ENCODE measurements at places on chromosomes 13 and 19.

DNA sequence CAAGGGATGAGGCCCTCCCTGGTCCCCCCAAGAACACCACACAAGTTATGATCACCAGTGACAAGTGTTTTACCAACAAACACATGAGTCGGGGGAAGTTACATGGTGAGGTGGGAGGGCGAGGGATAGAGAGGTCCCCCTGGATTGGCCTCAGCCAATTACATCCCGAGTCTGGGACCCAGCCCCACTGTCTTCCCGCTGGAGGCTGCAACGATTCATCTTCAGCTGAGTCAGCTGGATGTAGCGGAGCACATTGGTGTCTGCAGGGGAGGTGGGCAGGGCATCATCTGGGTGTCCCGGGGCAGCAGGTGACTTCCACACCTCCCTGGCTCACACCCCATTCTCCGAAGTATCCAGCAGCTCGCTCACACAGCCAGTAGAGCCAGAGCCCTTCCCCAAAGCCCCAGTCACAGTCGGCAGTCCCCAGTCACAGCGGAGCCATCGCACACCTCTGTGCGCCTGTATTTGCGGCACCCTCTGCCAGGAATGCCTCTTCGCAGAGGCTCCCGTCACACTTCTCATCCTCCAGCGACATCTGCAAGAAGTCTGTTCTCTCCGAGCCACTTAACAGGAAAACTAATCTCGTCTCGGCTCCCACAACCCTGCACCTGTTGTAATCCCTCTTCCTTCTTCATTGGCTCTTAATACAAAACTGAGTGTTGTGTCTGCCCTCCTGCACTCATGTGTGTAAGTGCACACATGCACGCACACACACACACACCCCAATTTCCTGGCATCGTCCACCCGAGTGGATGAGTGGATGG is 2.0 kb downstream of the TTC9B start:
- DNase-seq, result no peak

- no peak for DNase-seq
Observed at GRCh38 chr13:94513026-94513425, 33.5 kb upstream of the DCT start.

DNA sequence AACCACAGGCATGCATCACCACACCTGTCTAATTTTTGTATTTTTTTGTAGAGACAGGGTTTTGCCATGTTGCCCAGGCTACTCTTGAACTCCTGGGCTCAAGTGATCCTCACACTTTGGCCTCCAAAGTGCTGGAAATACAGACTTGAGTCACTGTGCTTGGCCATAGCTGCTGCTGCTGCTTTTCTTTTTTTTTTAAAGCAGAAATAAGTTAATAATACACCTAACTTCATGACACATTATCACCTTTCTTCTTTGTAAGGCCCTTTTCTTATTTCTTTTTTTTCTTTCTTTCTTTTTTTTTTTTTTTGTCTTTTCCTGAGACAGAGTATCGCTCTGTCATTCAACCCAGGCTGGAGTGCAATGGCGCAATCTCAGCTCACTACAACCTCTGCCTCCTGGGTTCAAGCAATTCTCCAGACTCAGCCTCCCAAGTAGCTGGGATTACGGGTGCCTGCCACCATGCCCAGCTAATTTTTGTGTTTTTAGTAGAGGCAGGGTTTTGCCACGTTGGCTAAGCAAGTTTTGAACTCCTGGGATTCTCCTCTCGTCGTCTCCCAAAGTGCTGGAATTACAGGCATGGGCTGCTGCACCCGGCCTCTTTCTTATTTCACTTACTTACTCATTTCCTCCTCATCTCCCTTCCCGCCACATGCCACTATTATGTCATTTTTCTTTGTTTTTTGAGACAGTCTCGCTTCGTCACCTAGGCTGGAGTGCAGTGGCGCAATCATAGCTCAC is 8.7 kb downstream of the SHKBP1 start:
- peak; percentile 92 for DNase-seq

DNA sequence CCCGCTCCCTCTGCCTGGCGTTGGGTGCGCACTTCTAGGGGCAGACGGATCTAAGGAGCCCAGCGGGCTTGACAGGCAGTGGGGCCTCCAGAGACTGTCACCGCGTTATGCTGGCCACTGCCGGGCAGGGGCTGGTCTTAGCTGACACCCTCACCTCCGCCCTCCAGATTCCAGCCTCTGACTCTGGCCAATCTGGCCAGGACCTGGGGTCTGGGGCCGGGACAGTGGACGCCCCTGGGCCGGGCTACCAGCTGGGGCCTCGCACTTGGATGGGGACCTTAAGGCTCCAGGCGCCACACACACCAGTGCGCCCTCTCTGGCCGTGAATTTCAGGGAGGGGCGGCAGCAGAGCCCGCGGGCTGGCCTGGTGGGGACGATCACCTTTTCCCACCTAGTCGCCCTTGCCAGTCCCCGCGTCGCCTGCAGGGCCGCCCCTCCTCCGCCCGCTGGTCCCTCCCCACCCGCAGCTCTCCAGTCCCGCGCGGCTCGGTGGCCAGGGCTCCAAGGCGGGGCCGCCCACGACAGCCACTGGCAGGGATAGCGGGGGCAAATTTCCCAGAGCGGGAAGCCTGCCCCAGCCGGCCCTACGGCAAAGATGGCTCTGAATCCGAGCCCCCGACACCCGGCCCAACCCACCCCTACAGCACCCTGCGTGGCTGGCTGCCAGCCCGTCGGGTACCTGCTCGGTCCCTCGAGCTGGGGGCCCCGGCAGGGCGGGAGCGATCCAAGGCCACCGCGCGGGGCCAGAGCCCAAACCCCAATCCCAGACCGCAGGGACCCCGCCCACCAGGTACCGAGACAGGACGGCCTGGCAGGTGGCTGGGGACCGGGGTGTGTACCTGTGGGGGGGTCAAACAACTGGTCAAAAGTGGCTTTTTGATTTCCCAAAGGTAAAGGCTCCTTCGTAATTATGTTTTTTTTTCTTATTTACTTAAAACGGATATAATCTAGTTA is 6.1 kb upstream of the ZNF98 start:
- DNase-seq, result no peak

- DNase-seq, result no peak
Observed at GRCh38 chr13:43446126-43446525, 340.6 kb downstream of the ENOX1 start.

GRCh38 chr19:11843722-11844121 is 4.8 kb upstream of the ZNF439 start:
- no peak for DNase-seq

DNA sequence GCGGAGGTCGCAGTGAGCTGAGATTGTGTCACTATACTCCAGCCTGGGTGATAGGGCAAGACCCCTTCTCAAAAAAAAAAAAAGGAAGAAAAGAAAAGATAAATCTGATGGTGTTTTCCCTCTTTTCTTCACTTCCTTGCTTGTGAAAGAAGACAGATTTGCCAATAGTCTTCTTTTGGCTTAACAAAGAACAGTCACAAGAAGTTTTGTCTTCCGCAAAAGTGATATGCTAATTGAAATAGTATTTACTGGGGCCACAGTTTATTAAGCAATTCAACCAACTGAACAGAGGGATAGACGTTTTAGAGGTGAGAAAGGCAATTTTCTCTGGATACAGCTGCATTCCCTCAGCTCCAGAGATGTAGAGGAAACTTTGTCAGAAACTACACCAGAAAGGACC is 22.9 kb upstream of the PLAUR start:
- DNase-seq, result peak; percentile 73

DNA sequence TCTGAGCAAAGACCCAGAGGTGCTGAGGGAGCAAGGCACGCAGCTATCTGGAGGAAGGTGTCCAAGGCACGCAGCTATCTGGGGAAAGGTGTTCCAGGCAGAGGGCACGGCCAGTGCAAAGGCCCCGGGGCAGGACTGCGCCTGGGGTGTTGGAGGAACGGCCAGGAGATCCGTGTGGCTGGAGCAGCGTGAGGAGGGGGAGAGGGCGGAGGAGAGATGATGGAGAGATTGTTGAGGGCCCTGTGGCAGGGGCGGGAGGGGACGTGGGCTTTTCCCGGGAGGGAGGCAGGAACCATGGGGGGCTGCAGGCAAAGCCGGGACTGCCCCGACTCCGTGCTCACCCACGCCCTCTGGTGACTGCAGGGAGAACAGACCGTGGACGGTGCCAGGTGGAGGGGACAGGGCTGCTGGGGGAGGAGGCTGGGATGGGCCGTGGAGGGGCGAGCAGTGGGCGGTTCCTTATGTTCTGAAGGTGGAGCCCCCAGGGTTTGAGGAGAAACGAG is 13.3 kb upstream of the MISP start:
- DNase-seq, result peak; percentile 4

DNA sequence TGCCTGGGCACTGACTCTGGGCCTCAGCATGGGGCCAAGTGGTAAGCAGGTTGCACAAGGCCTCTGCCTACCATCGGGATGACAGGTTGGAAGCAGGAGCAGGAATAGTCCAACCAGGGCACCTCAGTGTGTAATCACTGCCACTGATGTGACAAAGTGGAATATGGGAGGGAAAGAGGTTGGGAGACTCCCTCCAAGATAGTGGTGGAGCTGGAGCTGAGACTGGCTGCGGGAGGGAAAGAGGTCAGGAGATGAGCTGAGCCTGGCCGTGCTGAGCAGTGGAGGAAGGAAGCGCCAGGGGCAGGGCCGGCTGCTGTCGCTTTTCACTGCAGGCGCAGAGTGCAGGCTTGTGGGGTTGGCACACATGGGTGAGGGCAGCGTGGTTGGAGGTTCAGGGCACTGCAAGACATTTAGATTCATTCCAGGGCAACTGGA is 6.8 kb downstream of the UPF3A start:
- no peak for DNase-seq

GRCh38 chr19:9854282-9854846 is 19.2 kb downstream of the PIN1 start:
- no peak for DNase-seq

- peak; percentile 97 for DNase-seq
Observed at GRCh38 chr19:49127674-49128544, 8.6 kb downstream of the PPFIA3 start.

DNA sequence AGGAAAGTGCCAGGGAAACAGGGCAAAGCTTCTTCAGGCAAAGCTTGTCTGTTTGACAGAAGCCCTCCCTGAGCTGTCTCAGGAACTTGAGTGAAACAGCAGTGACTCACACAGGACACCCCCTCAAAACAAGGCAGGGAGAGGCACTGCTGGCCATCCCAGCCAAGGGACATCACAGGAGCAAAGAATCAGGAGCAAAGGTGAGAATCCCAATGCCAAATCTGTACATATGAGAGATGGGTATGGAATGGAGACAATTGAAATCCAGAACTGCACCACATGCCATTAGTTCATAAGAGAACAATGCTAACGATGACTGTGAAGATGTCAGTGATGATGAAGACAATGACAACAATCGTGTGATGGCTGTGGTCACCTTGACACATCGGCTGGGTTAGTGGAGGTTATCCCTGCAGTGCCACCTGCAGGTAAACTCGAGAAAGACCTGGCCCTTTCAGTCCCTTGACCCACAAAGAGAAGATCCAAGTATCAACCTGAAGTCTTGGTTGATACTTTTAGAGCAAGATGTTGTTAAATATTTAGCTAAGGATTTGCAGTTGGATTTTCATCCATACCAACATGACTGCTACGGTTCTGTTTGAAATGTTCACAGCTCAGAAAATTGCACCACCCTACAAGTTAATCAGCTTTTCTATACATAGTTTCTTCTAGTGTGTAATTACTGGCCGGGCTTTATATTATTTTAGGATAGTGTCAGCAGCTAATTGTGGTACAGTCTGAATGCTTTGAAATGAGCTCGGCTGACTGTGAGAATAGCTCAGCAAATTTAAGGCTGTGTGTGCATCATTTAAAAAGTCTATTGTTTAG is 42.0 kb upstream of the IPO5 start:
- no peak for DNase-seq

DNA sequence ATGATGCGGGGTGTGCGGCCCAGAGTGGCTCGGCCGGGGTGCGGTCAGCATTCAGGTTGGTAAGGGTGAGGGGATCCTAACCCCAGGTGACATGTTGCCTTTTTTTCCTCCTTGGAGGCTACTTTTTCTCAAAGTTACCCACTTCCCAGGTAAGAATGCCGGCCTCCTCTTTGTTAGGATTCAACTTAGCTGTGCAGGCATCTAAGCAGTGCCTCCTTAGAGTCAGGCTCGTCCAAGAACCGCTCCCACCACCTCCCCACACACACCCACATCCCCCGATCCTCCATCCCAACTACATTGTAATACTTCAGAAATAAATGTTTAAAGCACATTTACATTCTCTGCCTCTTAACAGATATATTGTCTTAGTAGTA is 733 bp upstream of the ENOX1 start:
- DNase-seq, result no peak

DNA sequence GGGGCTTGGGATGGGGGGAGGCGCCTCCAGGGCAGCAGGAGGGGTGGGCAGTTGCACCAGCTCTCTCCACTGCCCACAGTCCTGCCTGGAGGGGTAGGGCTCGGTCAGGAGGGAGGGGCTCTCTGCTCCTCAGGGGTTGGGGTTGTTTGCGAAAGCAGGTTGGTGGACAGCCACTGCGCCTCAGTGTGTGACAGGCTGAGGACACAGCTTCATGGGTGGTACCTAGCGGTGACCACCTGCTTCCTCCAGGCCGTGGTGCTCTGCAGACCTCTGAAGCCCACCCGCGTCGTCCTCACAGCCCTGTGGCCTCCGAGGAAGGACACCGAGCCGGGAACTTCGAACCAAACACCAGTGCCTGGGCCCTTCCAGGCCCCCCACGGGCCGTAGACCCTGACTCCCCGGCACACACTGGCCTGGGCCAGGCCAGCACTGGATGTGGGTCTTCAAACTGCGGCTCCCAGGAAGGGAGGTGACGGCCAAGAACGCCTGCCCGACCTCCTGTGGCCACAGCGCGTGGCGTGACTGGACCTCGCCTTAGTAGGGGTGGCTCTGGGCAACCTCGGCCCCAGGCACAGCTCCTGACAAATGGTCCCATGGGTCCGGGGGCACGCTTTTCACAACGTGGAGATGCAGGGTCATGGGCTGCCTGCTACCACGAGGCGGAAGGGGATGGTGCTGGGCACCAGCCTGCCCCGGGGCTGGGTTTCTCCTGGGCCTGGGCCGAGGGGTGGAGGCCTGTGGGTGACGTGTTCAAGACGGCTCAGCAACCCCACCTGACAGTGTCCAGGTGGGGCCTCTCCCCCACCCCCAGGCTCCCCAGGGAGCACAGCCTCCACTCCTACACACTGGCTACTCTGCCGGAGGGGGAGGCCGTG is 173.2 kb downstream of the KDM4B start:
- no peak for DNase-seq

DNA sequence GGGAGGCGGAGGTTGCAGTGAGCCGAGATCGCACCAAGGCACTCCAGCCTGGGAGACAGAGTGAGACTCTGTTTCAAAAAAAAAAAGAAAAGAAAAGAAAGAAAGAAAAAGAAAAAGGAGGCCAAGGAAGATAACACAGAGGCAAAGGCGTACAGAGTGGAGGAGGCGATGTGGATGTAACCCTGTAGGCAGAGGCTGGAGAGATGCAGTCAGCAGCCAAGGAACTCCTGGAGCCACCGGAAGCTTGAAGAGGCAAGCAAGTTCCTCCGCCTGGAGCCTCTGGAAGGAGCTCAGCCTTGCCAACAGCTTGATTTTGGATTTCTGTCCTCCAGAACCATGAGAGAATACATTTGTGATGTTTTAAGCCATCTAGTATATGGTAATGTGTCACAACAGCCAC is 6.7 kb upstream of the CCDC8 start:
- no peak for DNase-seq

- DNase-seq, result no peak
Observed at GRCh38 chr13:106376401-106377112, 158.9 kb downstream of the EFNB2 start.

- DNase-seq, result no peak
Observed at GRCh38 chr19:4401769-4402170, 670 bp upstream of the CHAF1A start.
